ENCODE measurements at places on chromosomes 12 and 14.

DNA sequence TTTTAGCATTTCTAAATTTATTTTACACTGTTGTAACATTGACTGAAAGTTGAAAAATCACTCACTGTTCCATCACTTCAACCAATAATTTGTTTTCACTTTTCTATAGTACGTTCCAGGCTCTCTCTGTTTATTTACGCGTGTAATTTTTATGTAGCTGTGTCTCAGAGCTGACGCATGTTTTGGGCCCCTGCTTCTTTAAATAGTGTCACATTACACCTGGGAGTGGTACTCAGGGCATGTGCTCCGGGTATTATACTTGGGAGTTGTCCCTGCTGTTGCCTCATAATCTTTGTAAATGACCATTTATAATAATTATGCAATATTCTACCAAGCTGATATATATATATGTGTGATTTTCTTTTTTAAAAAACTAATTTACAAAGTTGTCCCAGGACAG is 132.8 kb upstream of the CPM start:
- no peak for DNase-seq

- DNase-seq, result peak; percentile 96
Measured at GRCh38 chr12:108565976-108566375, 3.6 kb downstream of the ISCU start.

GRCh38 chr12:110627500-110628195 is 13.7 kb downstream of the TCTN1 start:
- DNase-seq, result no peak

GRCh38 chr14:91149462-91149861 is 35.6 kb downstream of the DGLUCY start:
- DNase-seq, result peak; percentile 94

GRCh38 chr14:24690492-24690891 is 56.5 kb upstream of the GZMB start:
- no peak for DNase-seq

Measured in Daoy (cell line).